ENCODE measurements at places on chromosomes 7 and 10.

DNA sequence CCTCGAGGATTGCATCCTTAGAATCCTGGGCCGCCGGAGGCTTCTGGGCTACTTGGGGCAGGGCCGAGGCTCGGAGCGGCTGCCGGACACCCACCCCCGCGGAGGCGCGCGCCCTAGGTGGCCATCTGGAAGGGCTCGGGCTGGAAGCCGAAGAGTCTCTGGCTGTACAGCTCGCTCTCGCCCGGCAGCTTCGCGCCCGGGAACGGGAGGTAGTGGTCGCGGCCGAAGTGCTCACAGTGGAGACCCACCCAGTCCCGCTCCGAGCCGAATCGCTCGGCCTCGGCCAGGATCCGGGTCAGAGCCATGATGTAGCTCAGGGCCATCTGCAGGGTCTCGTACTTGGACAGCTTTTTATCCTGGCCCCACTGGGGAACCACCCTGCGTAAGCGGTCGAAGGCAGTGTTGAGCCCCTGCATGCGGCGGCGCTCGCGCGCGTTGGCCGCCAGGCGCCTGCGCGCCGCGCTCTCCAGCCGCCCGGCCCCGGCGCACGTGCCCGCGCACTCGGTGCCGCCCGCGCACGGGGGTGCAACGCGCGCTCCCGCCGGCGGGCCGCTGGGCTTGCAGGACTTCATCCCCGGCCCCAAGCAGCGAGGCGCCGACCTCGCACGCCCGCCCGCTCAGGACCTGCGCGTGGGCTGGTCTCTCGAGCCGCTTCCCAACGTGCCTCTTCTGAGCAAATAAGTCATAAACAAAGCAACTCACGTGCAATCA, 652 bp downstream of the ATOH7 start:
- no peak for DNase-seq
- H3K4me3 ChIP-seq, result peak overlapping the region; percentile 51
- H3K36me3 ChIP-seq, result no peaks in the 10 kb centered on the region
- H3K4me1 ChIP-seq, result no peaks in the 10 kb centered on the region
- H3K27me3 ChIP-seq, result peaks cover 21% of the 10 kb centered on the region

DNA sequence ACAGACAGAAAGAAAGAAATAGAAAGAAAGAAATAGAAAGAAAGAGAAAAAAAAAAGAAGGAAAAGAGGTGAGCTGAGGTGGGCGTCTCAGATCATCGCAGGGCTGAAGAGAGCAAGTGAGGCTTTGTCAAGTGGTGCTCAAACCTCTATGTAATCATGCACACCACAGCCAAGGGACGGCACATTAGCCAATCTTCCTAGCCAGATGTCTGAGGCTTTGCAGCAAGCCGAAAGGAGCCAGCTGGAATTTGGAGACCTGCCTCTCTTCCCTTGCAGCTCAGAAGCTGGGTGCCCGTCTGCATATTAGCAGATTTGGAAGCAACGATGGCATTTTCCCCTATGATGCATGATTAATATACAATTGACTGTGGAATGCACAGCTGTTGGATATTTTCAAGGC, 52.5 kb downstream of the ADRA2A start:
- no peaks in the 10 kb centered on the region for H3K4me1 ChIP-seq
- no peak overlapping the region for H3K4me3 ChIP-seq
- H3K27me3 ChIP-seq, result no peaks in the 10 kb centered on the region
- no peak overlapping the region for H3K27ac ChIP-seq
- H3K36me3 ChIP-seq, result no peaks in the 10 kb centered on the region

- no peak overlapping the region for H3K4me3 ChIP-seq
- peaks cover 4% of the 10 kb centered on the region for H3K4me1 ChIP-seq
- no peaks in the 10 kb centered on the region for H3K27me3 ChIP-seq
- no peak for DNase-seq
These were observed 167.4 kb downstream of the PTPN20 start for GRCh38 chr10:47078393-47079203.

DNA sequence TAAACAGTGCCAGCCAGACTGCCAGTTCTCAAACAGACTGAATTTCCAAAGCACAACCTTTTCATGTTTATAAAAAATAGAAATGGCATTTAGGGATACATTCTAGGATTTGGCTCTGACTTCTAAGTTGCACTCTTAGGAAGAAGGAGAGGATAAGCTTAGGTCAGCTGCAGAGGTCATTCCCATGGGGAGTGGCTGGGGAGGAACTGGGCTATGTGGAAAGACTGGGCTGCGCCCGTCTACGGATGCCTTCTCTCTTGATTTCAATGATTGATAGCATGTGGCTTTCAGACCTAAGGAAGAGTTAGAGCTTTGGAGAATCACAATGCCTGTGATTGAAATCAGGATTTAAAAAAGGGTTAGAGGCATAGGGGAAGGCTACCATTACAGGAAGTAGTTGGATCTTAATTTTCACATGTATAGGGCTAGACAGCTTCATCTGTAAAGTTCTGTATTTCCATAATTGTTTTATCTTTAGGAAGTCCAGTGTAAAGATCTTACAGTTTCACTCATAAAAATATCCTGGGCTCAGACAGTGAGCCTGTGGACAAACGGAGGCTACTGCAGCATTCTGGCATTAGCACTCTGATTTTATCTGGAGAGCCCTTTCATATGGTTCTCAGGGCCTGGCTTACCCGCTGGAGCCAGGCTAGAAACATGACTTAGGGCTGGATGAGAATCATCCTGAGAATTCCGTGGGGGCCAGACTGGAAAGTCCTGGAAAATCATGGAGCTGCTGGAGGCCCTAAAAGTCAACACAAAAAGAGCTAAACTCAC, 29.5 kb downstream of the NUDT5 start:
- no peak overlapping the region for H3K27ac ChIP-seq
- H3K36me3 ChIP-seq, result peaks cover 30% of the 10 kb centered on the region
- no peak overlapping the region for H3K4me3 ChIP-seq
- no peak for DNase-seq

DNA sequence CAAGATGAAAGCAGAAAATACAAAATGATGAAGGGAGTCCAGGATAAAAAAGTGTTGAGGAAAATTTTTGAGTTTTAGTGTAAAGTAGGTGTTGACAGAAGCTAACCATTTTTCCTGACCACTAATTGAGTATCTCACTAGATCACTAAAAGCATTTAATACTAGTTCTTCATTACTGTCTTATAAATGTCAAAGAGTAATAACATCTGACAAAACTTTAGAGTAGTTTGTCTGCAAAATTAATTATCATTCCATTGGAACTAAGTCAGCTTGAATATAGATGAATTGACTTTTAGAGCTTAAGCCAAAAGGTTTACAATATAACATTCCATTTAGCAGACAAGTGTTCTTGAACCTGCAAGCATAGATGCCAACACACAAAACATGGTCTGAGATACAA, 232.9 kb downstream of the FOXP2 start:
- no peak overlapping the region for H3K4me3 ChIP-seq
- H3K27me3 ChIP-seq, result no peaks in the 10 kb centered on the region
- no peak overlapping the region for H3K27ac ChIP-seq
- H3K36me3 ChIP-seq, result no peaks in the 10 kb centered on the region
- no peaks in the 10 kb centered on the region for H3K4me1 ChIP-seq

DNA sequence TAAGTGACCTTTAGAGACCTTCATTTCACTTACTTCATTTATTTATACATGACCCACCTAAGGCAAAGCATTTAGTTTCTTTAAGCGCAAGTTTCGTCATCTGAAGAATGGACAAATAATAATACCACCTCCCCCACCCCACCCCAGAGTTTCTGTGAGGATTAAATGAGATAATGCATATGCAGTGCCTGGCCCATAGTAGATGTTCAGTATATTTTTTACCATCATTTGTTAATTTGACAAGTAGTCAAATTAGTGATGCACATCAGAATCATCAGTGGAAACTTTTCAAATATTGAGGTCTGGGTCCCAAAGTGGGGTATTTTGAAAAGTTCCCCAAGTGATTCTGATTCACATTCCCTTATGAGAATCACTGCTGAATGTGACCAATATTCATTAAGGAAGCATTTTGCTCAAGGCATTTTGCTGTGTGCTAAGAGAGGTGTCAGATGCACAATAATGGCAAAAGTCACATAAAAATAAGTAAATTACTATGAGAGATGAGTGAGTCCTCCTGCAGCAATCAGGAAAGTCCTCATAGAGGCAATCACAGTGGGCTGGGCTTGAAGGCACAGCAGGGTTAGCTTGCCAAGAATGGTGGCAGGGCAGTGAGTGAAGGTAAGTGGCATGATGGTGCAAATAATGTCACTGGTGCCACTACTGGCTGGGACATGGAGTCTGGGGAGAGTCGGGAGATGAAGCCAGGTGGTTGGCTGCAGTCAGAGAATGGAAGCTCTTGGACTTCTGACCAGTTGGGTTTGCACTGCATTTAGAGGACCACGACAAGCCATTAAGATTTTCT, 244.1 kb downstream of the PTEN start:
- H3K27me3 ChIP-seq, result no peaks in the 10 kb centered on the region
- no peak for DNase-seq
- H3K27ac ChIP-seq, result no peak overlapping the region

- no peaks in the 10 kb centered on the region for H3K27me3 ChIP-seq
- no peaks in the 10 kb centered on the region for H3K4me1 ChIP-seq
- no peak overlapping the region for H3K4me3 ChIP-seq
- H3K27ac ChIP-seq, result no peak overlapping the region
- DNase-seq, result no peak
These were observed 13.9 kb downstream of the RHBDD2 start for GRCh38 chr7:75892634-75893272.

DNA sequence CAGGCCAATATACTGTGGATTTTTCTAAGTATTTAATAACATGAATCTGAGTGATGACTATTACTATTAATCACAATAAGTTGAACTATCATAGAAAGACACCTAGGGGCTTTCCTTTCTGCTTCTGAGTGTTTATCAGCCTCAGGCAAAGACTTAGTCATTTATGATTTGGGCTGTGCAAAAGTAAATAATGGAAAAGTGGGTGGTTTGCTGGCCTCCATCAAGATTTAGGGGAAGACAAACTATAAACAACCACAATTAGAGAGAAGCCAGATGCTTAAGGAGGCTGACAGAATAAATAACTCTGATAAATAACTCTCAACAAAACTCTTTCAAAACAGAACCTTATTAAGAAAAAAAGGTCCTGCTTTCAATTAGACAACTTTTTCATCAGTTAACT, 64.7 kb downstream of the MACC1 start:
- no peak overlapping the region for H3K27ac ChIP-seq
- no peaks in the 10 kb centered on the region for H3K4me1 ChIP-seq
- H3K4me3 ChIP-seq, result no peak overlapping the region

DNA sequence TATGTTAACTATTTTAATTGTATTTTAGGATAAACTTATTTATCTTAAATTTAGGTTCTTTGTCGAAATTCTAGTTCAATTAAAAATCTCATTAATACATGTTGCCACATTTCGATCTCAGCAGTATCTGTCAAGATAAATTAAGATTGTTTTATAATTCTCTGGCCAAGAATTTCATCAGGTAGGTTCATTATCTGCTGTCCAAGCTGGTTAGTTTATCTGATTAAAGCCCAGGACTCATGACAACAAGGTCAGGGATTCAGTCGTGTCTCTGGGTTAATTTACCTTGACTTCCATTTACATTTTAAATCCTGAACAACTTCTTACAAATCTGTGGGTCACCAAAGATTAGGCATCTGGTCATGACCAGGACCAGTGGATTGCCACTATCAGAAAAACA, 7.6 kb downstream of the STEAP4 start:
- H3K4me1 ChIP-seq, result no peaks in the 10 kb centered on the region
- DNase-seq, result no peak
- H3K36me3 ChIP-seq, result no peaks in the 10 kb centered on the region
- H3K27me3 ChIP-seq, result no peaks in the 10 kb centered on the region
